ENCODE measurements at places on chromosomes 12 and 14.

GRCh38 chr12:95820096-95820703 lies 29.6 kb upstream of the NTN4 start:
- no peak for DNase-seq

- DNase-seq = no peak
Observed at GRCh38 chr14:88815980-88816379, 8.5 kb upstream of the TTC8 start.

- no peak for DNase-seq
Observed at GRCh38 chr14:99261912-99262787, 9.8 kb downstream of the BCL11B start.

DNA sequence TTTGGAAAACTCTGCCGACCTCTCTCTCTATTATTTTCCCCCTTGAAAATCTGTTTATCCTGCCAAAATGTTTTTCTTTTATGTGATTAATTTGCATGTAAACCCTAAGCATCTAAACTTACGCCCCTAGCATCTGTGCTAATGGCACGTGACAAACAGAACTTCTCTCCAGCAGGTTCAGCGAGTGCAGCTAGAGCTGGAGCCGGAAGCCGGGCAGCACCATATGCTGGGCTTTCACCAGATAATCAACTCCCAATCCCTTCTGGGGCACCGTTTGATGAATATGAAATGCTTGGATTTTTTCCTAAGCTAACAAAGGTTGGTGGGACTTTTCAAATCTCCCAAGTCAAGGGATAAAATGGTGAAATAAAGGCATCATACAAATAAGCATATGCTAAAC lies 667.5 kb upstream of the TMEM132C start:
- no peak for DNase-seq
